ENCODE measurements at places on chromosomes 7 and 10.

- no peak for DNase-seq
Measured at GRCh38 chr10:97075961-97076525, 109.7 kb downstream of the SLIT1 start.

GRCh38 chr7:154364170-154364569 is 312.0 kb downstream of the DPP6 start:
- no peak for DNase-seq

DNA sequence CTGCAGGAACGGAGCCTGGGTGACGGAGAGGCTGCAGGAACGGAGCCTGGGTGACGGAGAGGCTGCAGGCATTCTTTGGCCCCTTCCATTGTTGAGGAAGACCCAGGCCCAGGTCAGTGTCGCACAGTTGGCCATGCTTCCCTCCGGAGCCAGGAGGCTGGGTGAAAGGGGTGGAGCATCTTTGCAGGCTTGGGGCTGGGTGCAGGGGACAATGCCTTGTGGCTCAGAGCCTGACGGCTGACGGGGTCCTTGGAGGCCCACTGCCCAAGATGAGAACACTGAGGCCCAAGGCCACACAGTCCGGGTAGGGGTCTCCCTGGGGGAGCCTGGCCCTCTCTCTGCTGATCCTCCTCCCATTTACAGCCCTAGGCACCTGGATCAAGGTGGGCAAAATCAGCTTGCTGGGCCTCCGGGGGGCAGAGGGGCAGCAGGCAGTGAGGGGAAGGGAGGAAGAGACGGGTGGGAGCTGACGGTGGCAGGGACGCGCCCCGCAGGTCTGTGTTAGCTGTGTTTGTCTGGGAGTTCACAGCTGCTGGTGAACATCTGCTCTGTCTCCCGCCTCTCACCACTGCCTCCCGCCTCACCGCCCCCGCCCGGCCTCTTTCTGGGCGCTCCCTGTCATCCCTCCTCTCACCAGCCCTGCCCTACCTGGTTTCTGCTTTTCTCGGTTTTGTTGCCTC is 30.6 kb upstream of the PCBD1 start:
- DNase-seq = no peak

DNA sequence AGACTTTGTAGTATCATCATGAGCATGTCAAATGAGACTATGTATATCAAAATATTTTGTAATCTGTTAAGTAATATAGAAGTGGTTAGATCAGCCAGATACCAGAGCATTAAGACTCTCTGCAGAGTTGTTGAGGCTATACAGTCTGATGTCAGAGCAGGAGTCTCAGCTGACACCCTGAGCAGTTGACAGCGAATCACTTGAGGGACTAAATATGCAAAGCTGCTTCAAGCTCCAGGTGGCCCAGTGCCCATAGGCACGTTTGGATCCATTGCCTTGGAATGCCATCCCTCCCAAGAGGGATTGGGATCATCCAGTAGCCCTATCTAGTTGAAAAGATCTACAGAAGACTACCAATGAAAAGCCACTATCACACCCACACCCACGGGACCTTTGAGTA is 210.2 kb downstream of the TAX1BP1 start:
- no peak for DNase-seq

DNA sequence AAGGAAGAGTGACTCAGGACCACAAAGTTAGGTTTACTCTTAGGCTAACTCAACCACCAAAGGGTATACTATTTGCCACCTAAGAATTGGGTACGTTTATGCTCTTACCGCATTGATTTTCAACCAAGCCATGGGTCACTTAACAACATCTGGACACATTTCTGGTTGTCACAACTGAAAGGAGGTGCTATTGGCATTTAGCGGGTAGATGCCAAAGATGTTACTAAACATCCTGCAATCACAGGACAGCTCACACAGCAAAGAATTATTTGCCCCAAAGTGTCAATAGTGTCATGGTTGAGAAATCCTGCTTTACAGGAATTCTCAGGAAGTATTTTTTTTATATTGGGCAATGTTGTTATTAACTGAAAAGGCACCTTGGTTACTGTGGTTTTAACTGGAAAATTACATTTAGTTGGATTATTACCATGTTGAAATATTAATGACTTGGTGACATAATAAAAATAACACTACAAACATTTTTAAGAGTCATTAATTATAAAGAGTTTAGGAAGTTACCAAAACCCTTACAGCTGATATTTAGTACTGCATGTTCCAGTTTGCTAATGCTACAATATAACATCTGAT is 185.0 kb upstream of the TMEM196 start:
- no peak for DNase-seq

- no peak for DNase-seq
Measured at GRCh38 chr7:42573881-42574672, 337.1 kb upstream of the GLI3 start.

DNA sequence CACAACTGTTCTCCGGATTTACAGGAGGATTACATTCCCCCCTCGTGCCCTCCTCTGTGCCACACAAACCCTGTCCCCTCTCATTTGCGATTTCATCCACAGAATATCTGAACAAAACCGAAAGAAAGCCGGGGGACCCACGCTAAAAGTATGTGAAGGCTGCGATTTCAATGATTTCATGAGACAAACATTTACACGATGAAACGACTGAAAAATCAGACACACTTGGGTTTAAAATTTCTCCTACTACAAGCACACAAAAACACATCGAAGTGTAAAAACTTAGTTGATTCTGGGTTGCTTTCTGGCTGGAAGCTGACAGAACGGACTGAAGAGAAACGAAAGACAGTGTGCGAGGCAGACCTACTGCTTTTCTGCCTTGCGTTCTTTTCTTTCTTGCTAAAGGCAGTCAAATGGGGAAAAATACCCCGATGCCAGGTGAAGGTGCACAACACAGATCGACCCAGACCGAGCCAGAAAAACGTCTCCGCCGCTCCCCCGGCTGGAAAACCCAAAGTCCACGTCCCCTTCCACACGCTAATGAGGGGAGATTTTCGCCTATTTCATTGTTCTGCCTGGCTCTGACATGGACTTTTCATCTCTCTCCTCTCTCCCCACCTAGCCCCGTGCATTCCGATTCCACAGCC is 1.2 kb downstream of the HIPK2 start:
- DNase-seq = peak; percentile 26

DNA sequence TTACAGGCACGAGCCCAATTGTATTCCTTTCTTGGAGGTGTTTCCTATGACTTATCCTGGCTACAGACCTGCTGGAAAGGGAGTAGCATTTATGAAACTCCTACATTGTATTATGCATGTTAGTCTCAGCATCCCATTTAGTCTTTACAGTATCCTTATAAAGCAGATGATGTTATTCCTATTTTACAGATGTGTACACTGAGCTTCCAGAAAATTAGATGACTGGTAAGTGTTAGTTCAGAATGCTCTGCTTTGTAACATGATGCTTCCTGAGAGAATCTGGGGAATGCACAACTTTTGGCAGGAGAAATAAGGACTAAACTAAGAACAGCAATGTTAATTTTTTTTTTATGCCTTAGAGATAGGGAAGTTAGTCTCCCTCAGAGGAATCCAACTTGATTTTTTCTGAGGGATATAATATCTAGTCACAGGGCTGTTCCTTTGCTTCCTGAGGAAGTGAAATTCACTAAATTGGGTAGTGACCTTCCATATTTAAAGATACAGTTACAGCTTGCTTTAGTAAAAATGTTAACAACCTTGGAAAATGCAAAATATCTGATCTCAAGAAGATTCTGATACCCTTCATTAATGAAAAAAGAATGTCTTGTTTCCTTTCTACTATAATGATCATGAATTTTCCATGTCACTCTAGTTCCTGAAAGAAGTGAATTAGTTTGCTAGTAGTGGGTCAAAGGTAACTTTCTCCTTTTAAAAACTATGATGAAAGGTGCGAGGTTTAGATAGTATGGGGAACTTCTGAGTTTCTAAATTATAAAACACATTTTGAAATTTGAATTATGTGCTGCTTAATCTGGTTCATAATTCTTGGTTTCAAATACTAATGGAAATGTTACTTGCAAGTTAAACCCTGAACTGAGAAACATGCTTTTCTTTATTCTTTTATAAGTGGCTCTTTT is 194.0 kb upstream of the PRPS1L1 start:
- no peak for DNase-seq

GRCh38 chr10:1465418-1465911 is 271.9 kb downstream of the ADARB2 start:
- DNase-seq = no peak

GRCh38 chr7:82430500-82431465 is 12.8 kb downstream of the CACNA2D1 start:
- DNase-seq = no peak

DNA sequence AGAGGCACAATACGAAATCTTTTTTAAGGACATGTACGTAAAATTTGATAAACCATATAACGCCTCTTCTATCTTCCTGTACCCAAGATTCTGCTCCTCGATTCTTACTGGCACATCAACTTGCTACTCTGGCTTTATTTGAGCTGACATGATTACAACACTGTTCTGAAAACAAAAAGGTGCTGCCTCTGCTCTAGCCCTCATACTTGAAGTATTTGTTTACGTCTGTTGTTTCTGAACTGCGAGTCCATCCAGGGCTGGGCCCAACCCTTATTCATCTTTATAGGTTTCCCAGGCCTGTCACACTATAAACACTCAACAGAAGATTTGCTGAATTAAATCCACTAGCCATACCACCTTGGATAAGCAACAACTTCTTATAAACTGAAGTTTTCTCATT is 96.2 kb upstream of the SVIL start:
- no peak for DNase-seq

DNA sequence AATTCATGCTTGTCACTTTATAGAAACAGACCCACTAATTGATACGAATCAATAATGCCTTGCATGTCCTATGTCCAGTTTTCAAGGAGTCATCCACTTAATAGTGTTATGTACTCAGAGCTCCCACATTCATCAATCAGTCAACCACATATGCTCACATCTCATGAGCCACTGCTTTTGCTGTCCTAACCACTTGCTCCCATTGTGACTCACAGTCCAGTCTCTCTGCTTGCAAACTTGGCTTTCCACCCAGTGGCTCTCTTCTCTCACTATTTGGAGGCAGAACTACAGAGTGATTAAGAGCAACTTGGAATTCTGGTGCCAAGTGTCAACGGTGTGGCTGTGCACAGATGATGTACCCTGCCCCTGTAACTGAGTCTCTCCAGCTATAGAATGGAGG is 166.0 kb downstream of the SNX13 start:
- no peak for DNase-seq

DNA sequence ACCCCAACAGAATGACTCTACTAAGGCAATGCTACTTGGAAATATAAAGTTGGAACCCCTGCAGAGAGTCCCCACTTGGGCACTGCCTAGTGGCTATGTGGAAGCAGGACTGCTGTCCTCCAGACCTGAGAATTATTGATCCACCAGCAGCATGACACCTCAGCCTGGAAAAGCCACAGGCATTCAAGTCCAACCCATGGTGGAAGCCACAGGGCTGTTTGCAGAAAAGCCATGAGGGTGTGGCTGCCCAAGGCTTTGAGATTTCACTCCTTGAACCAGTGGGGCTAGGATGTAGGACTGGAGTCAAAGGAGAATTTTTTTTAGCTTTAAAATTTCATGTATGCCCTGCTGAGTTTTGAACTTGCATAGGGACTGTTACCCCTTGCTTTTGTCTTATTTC is 13.6 kb upstream of the GHRHR start:
- no peak for DNase-seq

GRCh38 chr7:27191833-27192545 is 7.0 kb upstream of the HOXA11 start:
- no peak for DNase-seq

DNA sequence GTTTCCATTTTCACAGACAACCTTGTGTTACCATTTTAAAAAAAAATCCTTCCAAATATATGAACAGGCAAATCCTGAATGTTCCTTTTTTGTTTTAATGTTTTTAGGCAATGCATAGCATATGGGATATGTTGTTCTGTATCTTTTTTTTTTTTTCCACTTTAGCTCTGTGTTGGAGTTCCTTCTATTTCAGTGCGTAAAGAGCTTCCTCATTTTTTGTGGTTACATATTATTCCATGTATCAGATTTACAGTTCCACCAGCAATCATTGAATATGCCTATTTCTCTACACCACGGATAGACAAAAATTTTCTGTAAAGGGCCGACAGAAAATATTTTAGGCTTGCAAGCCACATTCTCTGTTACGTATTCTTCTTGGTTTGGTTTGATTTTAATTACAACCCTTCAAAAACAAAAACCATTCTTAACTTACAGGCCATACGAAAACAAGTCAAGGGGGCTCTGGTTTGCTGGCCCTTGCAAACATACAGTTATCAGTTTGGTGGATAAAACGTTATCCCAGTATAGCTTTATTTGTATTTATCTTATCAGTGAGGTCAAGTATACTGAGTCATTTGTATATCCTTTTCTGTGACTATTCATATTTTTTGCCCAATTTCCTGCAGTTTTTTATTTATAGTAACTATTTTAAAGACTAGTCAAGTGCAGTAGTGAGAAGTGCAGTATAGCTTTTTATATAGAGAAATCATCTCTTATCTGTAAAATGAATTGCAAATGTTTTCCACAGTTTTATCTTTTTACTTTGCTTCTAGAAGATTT is 55.7 kb downstream of the RALA start:
- no peak for DNase-seq

DNA sequence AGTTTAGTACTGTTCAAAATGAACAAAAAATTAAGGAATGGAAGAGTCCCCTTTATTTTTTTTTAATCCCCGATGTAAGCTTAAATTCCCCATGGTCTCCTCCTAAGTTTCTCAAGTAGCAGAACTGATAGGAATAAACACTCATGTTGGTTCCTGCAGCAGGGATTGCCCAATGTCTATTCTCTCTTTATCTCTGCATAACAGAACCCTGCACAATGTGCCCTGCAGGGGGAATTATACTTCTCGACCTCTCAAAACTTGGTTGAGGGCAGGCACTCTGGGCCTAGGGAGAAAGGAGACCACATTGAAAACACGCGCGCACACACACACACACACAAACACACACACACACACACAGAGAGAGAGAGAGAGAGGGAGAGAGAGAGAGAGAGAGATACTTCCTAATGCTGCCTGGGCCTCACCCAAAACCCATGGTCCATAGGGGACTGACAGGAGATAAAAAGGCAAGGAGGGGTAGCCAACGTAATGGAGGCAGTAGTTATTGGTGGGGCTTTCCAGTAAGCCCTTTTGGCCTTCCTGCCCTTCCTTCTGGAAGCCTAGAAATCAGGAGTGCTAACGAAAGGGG is 22.7 kb downstream of the JAZF1 start:
- DNase-seq = no peak

DNA sequence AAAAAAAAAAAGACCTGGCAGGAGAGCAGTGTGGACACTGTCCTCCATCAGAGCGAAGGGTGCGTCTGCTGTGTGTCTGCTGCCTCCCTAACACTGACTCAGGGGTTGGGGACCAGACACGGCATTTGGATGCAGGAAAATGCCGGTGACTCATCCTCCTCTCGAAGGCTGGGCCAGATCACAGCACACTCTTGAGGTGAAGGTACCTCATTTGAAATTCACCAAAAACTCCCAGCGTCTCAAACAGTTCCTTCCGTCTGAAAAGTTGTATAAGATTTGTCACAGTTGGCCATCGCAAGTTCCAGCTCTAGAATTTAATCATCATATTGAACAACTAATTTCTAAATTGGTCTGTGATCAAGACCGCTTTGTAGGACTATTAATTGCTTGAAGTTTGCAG is 118.1 kb upstream of the LYZL2 start:
- no peak for DNase-seq
